ENCODE measurements at places on chromosomes 13 and 19. TPM values are rescaled to one million over a fixed set of nuclear protein-coding genes. Genes with fewer than 3 reads are reported as not detected.

Gene OVOL3
- not detected for total RNA-seq

Gene THSD8
- total RNA-seq, result 1.1 TPM

Gene SLC5A5
- total RNA-seq, result 2.4 TPM

Gene MCEMP1
- not detected for total RNA-seq

Gene ZNF763
- 15.7 TPM for total RNA-seq
